ENCODE measurements at places on chromosomes 12 and 14.
A peak's percentile ranks its signal among the peaks of the same experiment; 100 is the strongest.

DNA sequence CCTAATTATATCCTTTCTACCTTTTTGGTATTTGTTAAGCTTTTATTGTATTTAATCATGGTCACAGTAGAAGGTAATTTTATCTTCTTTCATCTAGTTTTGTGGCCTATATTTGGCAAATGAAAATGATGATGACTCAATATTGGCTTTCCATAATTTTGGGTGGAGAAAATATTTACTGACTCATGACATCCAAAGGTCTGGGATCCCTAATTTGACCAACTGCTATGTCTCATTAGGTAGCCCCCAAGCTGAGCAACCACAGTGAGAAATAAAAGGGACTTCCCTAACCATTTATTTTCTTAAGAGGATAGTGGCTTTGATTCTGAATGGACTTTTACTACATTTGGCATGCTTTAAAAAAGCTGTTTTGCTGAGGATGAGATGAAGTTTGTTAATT is 289.5 kb downstream of the RMST start:
- DNase-seq, result no peak

DNA sequence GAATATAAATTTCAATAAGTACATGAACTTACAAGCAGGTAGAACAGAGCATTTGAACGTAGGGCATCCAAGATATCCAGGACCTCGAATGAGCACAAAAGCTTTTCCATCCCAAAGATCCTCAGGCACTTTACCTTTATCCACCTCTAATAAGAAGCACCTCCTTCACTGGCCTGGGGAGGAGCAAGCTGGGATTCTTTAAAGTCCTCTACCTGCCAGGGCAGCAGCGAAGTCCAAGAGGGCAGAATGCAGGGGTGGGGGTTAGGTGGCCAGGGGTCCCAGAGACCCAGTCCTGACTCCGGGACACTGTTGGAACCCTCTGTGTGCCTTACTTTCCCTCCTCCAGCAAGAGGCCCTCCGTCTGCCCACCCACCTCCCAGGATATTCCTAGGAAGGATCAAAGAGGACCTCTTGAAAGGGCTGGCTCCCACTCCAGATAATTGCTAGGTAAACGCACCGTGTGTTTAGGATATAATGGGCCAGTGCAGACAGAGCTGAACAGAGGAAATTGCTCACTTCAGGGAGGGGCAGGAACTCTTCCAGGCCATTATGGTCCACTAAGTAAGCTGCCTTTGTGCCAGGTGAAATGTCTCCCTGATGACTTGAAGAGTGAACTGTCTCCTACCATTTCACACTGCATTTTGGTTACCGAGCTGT is 68.1 kb downstream of the TTC9 start:
- no peak for DNase-seq

- no peak for DNase-seq
These were observed 6.9 kb downstream of the TMBIM6 start for GRCh38 chr12:49748306-49748705.

GRCh38 chr12:6115389-6115788 is 9.1 kb downstream of the VWF start:
- no peak for DNase-seq

- DNase-seq, result no peak
These were observed 753 bp upstream of the ATP5MC2 start for GRCh38 chr12:53676656-53677015.

- no peak for DNase-seq
These were observed 9.5 kb upstream of the PRKD1 start for GRCh38 chr14:29937116-29937515.

GRCh38 chr14:105357626-105358025 is 40.7 kb upstream of the TEX22 start:
- no peak for DNase-seq

GRCh38 chr12:51592034-51592705 is 1.1 kb downstream of the SCN8A start:
- peak; percentile 85 for DNase-seq

DNA sequence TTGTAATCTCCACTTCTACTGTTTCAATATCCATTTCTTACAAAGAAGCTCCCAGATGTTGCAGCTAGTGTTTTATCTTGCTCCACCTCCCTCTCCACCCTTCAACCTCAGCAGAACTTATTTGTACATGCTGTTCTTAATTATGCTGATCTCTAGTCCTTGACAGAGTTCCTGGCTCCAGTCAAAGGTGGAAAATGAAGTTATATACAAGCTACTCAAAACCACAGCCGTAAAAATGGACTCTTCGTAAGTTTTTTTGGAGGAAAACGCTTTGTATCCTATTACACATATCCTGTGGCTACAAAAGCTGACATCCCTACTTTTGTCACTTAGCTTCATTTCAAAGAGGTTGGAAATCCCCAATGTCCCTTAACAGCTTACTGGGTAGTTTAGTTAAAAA is 1.3 kb downstream of the CLEC1A start:
- DNase-seq, result peak; percentile 30

- DNase-seq, result peak; percentile 11
These were observed 30.3 kb downstream of the NDUFA12 start for GRCh38 chr12:94973221-94973620.

- DNase-seq, result no peak
These were observed 379.4 kb upstream of the PDE3A start for GRCh38 chr12:19988948-19989347.

- no peak for DNase-seq
These were observed 161.9 kb upstream of the RASSF8 start for GRCh38 chr12:25796523-25797000.

DNA sequence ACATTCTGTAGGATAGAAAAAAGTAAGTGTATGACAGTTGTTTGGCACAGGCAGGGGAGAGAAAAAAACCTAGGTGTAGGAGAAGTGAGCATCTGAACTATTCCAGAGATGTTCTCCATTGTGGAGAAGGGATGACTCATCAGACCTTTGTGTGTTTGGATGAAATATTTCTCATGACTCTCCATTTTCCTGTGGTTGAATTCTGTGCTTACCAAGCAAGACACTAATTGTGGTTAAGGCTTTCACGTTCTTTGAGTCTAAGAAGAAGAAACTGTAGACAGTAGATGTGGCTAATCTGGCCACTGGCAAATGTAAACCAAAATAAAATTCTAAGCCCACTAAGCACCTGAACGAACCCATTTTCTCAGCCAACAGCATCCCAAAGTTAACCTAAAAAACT is 107.9 kb upstream of the GZMB start:
- no peak for DNase-seq

GRCh38 chr12:75103822-75104221 is 105.8 kb downstream of the KCNC2 start:
- DNase-seq, result no peak
